SK-MEL-5 (cell line): ENCODE measurements at places on chromosomes 11 and 22.
A peak's percentile ranks its signal among the peaks of the same experiment; 100 is the strongest.

DNA sequence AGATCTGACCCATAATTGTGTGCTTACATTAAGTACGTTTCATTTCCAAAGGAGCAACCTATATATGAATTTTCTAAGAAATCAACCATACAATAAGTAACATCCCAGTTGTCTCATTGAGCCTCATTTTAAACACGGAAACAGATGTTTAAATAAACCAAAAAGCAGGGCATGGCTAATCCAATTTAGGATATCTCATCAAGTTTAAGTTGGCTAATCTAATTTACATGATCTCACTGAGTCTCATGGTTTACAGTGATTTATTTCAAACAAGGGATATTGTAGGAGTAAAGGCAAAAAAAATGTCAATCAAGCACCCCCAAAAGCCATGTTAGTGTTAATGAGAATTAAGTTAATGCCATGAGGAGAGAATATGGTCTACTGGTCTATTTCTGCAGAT lies 499.8 kb upstream of the CCDC90B start:
- no peak for DNase-seq

GRCh38 chr11:45142241-45143055 lies 4.0 kb upstream of the PRDM11 start:
- no peak for DNase-seq

DNA sequence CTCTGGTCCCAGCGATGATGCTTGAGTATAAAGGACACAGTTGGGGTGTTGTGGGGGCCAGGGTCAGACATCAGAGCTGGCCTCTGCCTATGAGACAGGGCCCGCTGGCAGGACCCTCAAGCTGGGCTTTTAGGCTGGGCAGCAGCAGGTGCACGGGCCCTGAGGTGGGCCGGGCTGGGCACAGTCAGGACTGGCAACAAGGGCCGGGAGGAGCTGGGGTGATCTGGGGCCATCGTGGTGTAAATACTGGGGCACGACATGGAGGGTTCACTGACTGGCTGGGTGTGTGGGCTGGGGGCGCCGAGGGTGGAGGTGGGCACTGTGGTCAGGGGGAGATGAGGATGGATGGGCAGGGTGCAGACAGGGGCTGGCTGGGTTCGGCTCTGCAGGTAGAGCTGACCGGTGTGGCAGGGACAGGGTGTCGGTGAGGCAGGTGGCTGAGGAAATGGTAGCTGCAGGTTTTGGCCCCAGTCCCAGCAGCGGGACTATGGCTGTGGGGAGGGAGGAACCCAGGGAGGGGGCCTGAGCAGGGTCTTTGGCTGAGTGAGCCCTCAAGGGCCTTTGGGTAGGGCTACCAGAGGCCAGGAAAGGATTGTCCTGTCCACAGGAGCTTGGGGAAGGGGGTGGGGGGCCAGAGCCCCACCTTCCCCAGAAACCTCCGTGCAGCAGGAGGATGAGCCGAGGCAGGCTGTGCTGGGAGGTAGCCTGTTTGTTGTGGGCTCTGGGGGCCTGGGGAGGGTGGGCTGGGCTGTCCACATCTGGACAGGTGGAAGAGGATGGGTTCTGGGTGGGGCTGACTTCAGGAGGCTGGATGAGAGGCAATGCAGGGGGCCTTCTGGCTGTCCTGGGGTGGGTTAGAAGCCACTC lies 81.4 kb downstream of the KCNQ1 start:
- no peak for DNase-seq

DNA sequence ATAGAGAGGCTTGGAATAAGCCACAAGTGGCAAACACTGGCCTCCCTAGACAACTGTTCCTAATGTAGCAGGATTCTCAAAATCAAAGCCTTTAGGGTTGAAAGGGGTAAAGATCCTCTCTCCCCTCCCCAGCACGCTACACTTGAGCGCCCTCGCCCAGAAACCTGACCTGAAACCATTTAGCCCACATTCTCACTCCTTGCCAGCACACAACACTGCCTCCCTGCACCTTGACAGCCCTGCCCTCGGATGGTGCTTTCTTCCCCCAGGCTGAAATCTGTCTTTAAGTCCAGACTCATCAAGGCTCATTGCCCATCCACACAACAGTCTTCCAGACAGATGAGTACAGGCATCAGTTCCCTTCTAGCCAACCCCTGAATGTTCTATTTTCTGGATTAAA lies 26.5 kb downstream of the CWC15 start:
- no peak for DNase-seq

- peak; percentile 48 for DNase-seq
Measured at GRCh38 chr11:15764948-15765347, 591.4 kb downstream of the SOX6 start.

GRCh38 chr11:12174477-12175143 lies 64.2 kb downstream of the MICAL2 start:
- no peak for DNase-seq

DNA sequence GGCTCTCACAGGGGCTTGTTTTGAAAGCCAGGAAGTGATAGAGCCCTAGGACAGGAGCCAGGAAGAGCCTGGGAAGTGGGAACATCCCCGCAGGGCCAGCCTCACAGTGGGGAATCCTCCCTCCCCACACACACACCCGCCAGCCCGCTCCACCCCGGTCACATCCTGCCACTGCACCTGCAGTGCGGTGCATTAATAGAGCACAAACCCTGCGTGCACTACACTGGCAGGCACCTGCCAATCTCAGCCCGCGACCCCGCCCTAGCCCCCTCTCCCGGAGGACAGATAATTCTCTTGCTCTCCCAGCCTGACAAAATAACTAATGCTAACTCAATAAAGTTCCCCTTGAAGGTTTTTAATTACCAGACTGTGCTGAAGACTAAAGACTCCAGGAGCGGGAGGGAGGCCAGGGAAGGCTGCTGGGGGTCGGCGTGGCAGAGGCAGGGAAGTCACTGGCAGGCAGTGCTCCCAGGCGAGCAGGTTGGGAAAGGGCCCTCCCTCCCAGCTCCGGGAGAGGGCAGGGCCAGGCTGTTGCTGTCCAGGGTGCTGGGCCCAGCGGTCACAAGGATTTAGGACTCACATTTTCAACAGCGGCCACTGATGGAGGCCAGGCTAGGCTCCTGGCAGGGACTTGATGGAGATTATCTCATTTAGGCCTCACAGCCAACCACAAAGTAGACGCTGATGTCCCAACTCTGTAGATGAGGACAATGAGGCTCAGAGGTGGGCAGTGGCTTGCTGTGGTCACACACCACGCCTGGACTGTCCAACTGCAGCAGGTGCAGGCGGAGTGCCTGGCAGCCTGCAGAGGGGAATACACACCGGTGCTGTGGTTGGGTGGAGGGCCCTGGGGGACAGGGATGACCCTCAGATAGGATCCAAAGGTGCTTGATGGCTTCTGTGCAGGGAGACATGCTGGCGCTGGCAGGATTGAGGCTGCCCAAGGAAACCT lies 23.9 kb upstream of the TCF20 start:
- peak; percentile 48 for DNase-seq

GRCh38 chr11:112260490-112260889 lies at the start of gene PLET1:
Gene PLET1 (minus strand): TSS chr11:112260860. CDS start chr11:112260589, 271 bp downstream.
- DNase-seq: no peak

DNA sequence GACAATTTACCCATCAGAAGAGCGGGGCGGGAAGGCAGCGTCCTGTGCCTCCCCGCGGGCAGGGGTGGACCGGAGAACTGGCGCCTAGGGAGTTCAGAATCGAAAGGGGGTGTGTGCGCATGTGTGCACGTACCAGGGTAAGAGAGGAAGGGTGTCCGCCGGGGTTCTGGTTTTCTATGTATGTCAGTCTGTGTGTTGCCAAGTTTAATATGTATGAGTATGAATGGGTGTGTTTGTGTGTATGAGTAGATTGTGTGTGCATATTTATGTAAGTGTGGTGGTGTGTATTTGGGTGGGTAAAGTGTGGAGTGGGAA lies 2.0 kb downstream of the KCNC1 start:
- DNase-seq: no peak

DNA sequence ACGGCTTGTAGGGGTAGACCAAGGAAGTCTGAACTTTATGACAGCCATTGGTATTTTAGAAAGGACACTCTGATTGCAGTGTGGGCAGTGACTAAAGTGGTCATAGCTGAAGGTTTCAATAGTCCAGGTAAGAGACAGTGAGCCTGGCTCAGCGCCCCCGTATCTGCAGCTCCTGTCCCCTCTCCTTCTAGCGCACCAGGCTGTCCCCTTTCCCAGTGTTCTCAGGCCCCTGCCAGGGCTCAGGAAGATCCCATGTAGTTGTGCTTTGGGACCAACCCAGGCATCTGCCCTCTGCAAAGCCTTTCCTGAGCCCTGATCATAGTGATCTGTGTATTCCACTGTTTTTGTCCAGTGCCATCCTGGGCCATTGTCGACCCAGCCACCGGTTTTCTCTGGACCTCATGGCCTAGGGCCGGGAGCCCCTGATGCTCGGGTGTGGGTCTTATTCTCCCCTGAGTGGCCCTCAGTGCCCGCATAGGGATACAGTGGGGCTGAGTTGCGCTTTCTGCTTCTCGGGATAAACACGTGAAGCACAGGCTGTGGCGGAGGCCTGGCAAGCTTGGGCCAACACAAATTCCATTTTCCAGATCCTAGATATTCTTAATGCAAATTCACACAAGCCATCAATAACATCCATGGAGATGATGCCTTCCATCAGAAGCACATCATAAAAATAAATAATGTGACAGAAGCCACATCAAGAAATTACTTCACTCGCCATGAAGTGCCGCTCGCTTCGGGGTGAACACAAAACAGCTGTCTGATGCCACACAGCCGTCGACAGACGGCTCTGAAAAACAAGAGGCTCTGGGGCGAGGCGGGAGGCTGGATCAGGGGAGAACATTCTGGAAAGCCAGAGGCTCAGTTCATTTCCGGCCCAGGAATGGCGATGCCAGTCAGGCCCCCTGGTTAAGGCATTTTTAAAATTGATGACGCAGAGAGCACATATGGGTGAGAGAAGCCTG lies 805.0 kb downstream of the TBC1D22A start:
- no peak for DNase-seq

- DNase-seq: no peak
Measured at GRCh38 chr11:37264783-37265182, 666.7 kb upstream of the RAG2 start.

DNA sequence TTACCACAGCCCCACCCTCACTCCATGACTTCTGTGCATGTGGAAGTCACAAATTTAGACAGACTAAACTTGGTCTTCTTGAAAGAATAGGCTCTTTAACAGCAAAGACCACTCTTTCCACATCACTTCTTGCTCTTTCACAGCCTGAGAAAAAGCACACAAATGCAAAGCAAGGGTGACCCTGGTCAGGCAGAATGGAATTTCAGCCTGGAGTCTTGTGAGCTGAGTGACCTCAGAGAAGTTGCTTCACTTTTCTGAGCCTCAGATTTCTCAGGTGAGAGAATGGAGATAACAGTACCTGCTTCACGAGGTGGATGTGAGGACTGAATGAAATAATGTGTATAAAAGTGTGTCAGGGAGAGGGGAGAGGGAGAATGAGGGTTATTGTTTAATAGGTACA lies 26.8 kb upstream of the LIPT2 start:
- DNase-seq: no peak

- DNase-seq: no peak
Measured at GRCh38 chr11:6328321-6328720, 8.0 kb upstream of the CAVIN3 start.

GRCh38 chr11:16902781-16903378 lies 111.3 kb downstream of the PLEKHA7 start:
- no peak for DNase-seq

GRCh38 chr11:23723861-23724260 lies 773.0 kb upstream of the LUZP2 start:
- DNase-seq: no peak

- no peak for DNase-seq
Measured at GRCh38 chr11:90326647-90327046, 103.8 kb upstream of the CHORDC1 start.

DNA sequence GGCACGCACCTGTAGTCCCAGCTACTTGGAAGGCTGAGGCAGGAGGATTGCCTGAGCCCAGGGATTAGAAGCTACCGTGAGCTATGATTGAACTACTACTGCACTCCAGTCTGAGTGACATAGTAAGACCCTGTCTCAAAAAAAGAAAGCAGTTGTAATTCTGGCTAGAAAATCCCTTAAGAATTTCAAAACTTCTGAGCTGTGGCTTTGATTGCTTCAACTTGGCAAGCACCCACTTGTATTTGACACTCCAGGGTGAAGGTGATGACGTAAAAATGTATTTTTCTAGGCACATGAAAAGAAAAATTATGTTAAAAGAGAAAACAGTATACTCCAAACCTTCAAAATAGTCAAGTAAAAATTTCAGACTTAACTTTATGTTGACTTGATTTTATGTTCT lies 23.6 kb upstream of the ALKBH3 start:
- no peak for DNase-seq

- no peak for DNase-seq
Measured at GRCh38 chr11:64762674-64763525, 3.1 kb upstream of the PYGM start.

DNA sequence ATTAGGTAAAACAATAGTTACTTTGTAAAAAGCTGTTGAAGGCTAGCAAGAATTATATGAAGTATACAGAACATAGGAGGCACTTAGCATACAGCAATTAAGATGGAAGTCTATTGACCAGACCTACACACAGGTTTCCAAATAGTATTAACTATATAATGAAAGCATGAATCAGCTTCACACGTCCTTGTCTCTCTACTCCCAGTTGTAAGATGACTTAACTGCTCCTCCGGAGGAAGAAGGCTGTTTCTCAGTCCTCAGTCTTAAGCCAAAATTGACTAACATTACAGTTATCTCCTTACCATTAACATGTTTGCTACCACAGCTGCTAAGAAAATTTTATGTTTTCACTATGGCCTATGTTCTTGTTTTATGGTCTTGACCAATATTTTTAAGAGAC lies 24.7 kb downstream of the SIK3 start:
- DNase-seq: no peak

- DNase-seq: no peak
Measured at GRCh38 chr11:110072930-110073329, 20.3 kb upstream of the ZC3H12C start.

DNA sequence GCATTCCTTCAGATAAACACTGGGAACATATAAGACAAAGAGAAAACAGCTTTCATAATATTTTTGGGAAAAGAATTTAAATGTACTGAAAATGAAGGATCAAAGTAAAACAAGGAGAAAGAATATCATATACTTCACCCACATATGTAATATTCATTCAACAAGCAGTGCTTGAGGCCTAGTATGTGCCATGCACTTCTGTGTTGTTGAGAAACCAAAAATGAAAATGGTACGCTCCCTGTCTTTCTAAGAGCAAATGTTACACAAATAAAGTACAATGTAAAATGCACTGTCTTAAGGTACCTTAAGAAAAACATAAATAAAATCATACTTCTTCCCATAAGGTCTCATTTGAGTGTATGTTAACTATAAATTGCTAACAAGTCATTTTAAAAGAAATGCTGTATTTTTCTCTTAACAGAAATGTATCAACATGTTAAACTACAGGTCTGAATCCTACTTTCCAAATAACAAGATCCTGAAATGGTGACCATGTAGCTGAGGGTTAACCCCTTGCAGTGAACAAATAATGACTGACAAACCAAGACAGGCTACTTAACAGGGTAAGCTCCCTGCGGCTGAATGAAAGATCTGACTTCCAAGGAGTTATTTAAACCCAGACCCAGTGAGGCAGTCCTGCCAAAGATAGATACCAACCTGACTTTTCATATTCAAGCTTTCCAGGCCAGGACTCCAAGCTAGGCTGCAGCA lies 377.6 kb downstream of the DCDC1 start:
- DNase-seq: no peak

GRCh38 chr11:12045914-12046635 lies 37.6 kb upstream of the DKK3 start:
- DNase-seq: no peak
